Progenitor cell of endocrine pancreas (in vitro differentiated cells): ENCODE measurements at places on chromosomes 13 and 19.

- no peak overlapping the region for H3K4me3 ChIP-seq
- H3K4me1 ChIP-seq: no peaks in the 10 kb centered on the region
These were observed 67.6 kb downstream of the TEX29 start for GRCh38 chr13:111387945-111388600.

DNA sequence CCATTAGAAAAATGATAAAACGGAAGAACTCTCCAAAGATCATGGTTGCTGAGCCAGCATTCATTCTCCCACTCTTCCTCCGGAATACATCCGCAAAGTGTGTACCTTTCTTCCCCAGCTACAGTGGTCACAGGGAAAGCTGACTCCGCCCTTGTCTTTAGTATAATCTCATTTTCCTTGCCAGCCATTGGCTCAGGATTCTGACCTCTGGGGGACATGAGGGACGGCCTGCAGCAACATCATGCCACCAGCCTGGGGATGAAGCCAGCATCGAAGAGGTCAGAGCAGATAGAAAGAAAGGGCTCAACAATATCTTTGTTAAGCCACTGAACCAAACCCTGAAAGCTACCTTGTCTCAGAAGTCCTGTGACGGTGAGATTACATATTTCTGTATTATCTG lies 46.3 kb upstream of the TPP2 start:
- H3K27ac ChIP-seq: no peak overlapping the region
- no peak for DNase-seq
- no peaks in the 10 kb centered on the region for H3K36me3 ChIP-seq

- DNase-seq: no peak
- H3K4me3 ChIP-seq: peak overlapping the region; percentile 89
- no peaks in the 10 kb centered on the region for H3K27me3 ChIP-seq
- peaks cover 5% of the 10 kb centered on the region for H3K4me1 ChIP-seq
These were observed 605 bp upstream of the TEX30 start for GRCh38 chr13:102774214-102774568.

DNA sequence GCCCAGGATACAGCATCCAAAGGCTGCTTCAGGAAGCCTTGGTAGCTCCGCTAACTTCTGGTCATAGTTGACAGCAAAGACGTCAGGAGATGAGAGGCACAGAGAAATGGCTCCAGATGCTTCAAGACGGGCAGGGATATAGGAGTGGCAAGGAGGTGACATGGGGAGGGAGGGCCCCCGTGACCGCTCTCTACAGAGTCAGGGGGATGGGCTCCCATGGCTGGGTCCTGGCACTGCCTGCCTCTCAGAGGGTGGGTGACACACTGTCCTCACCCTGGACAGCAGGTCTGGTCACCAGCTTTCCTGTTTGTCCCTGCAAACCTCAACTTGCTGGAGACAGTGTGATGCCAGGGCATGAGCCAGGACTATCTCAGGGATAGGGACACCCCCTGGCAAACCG lies 10.3 kb upstream of the ZNF14 start:
- no peak overlapping the region for H3K27ac ChIP-seq
- H3K4me3 ChIP-seq: no peak overlapping the region
- no peaks in the 10 kb centered on the region for H3K4me1 ChIP-seq
- peaks cover 8% of the 10 kb centered on the region for H3K27me3 ChIP-seq

- no peak overlapping the region for H3K4me3 ChIP-seq
- no peaks in the 10 kb centered on the region for H3K36me3 ChIP-seq
- peaks cover 9% of the 10 kb centered on the region for H3K4me1 ChIP-seq
- H3K27ac ChIP-seq: no peak overlapping the region
These were observed 138.0 kb downstream of the TNFSF13B start for GRCh38 chr13:108407495-108407894.

DNA sequence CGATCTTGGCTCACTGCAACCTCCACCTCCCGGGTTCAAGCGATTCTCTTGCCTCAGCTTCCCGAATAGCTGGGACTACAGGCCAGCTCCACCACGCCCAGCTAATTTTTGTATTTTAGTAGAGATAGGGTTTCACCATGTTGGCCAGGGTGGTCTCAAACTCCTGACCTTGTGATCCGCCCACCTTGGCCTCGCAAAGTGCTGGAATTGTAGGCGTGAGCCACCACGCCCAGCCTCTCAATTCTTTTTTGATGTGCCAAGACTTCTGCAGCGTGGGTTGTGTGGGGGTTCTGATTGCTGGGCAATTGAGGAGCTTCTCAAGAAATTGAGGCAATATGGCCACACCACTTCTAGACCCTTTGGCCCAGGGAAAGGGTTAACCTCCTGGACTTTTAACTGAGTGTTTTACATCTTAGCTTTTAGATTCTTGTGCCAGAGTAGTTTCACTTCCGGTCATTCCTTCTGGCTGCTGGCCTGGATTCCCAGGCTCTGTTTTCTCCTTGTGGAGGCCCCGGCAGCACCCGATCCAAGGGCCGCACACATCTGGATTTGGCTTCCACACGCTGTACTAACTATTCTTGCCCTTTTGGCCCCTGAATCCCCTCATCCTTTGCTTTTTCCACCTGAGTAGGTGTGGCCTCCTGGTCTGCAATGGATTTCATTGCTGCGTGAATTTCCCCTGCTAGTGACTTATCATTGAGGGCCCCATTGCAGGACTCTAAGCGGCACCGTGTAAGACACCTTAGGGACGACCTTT lies 14.7 kb downstream of the SMARCA4 start:
- no peak overlapping the region for H3K4me3 ChIP-seq
- H3K27me3 ChIP-seq: no peaks in the 10 kb centered on the region
- peaks cover 16% of the 10 kb centered on the region for H3K4me1 ChIP-seq
- no peak for DNase-seq

- no peaks in the 10 kb centered on the region for H3K4me1 ChIP-seq
- no peak overlapping the region for H3K27ac ChIP-seq
- H3K27me3 ChIP-seq: no peaks in the 10 kb centered on the region
- H3K4me3 ChIP-seq: no peak overlapping the region
- peaks cover 6% of the 10 kb centered on the region for H3K36me3 ChIP-seq
These were observed 6.2 kb downstream of the KCNJ14 start for GRCh38 chr19:48461651-48461981.

- no peak overlapping the region for H3K27ac ChIP-seq
- no peak overlapping the region for H3K4me3 ChIP-seq
- no peak for DNase-seq
These were observed 49.5 kb upstream of the TPM4 start for GRCh38 chr19:16026756-16027155.

- peak; percentile 98 for DNase-seq
- H3K4me1 ChIP-seq: peaks cover 5% of the 10 kb centered on the region
- no peaks in the 10 kb centered on the region for H3K36me3 ChIP-seq
- H3K4me3 ChIP-seq: peak within 1 kb of the TSS; percentile 86
- no peaks in the 10 kb centered on the region for H3K27me3 ChIP-seq
- H3K27ac ChIP-seq: peak within 1 kb of the TSS; percentile 88
These were observed at the start of gene DCAF15 for GRCh38 chr19:13952154-13952930. DCAF15 (plus strand) TSS chr19:13952509; CDS start chr19:13952513, 4 bp downstream.

- peaks cover 50% of the 10 kb centered on the region for H3K4me1 ChIP-seq
- H3K4me3 ChIP-seq: no peak overlapping the region
- no peak for DNase-seq
- no peaks in the 10 kb centered on the region for H3K36me3 ChIP-seq
These were observed 7.5 kb upstream of the ZNF808 start for GRCh38 chr19:52520013-52520412.

DNA sequence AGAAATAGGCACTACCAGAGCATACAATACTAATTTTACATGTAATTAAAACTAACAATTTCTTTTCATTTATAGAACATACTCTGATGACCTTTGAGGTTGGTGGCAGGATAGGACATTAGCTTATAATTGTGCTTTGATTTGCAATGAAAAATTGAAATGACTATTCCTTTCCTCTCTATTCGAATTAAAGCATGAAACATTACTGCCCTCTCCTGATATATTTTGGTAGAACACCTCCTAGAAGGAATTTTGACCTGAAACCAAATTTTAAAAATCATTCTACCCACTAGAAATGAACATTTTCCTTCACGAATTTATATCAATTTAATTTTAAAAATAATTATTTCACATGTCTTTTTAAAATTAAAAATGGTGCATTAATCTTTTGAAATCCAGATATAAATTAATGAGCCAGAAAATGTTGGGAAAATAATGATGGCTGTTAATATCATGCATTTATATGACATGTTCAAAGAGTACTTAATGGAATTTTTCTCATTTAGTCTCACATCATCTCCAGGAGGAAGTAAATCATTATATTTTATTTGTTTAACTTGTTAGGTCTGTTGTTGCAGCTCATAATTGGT lies 556.3 kb upstream of the ARGLU1 start:
- peaks cover 2% of the 10 kb centered on the region for H3K4me1 ChIP-seq
- H3K4me3 ChIP-seq: no peak overlapping the region
- no peak for DNase-seq
- H3K36me3 ChIP-seq: peaks cover 5% of the 10 kb centered on the region

GRCh38 chr13:25528266-25528665 lies 156.5 kb downstream of the ATP8A2 start:
- H3K4me1 ChIP-seq: no peaks in the 10 kb centered on the region
- H3K27me3 ChIP-seq: no peaks in the 10 kb centered on the region
- no peaks in the 10 kb centered on the region for H3K36me3 ChIP-seq
- H3K4me3 ChIP-seq: no peak overlapping the region
- no peak for DNase-seq
- H3K27ac ChIP-seq: no peak overlapping the region

DNA sequence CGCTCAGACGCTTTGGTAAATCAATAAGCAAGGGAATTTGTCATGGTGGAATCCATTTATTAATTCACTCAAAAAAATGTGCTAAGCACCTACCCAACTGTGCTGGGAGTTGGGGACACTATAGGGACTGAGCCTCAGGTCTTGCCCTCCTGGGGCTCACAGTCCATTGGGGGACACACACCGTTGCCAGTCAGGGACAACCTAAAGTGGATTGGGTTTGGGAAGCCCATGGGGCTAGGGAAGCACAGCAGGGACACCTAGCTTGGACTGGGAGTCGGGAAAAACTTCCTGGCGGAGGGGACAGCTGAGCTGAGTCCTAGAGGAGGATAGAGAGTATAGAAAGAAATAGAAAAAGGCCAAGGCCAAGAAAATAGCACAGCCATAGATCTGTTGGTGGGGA lies 8.5 kb downstream of the FOSB start:
- no peaks in the 10 kb centered on the region for H3K36me3 ChIP-seq
- no peak for DNase-seq
- peaks cover 31% of the 10 kb centered on the region for H3K27me3 ChIP-seq
- H3K4me3 ChIP-seq: no peak overlapping the region

DNA sequence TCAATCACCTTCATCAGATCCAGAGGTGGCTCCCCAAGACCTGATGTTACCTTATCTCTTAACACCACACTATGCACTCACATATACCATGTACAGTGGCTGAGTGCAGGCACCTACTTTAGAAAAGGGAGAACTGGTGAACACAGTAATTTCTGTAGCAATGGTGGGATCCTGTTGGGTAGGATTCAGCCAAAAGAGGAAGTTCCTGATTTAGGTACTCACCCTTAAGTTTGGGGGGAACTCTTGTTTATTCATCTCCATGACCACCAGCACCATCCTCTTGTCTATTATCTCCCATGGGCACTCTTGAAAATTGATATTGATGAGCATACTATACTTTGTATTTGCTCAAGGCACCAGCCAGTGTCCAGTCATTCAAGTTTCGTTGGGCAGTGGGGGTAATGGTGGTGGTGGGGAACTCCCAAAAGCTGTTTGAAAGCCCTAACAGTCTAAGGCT lies 324.4 kb downstream of the LMO7 start:
- peaks cover 16% of the 10 kb centered on the region for H3K27me3 ChIP-seq
- no peak overlapping the region for H3K4me3 ChIP-seq
- no peaks in the 10 kb centered on the region for H3K36me3 ChIP-seq
- peaks cover 4% of the 10 kb centered on the region for H3K4me1 ChIP-seq

GRCh38 chr13:32381539-32381938 lies 46.4 kb downstream of the N4BP2L1 start:
- H3K36me3 ChIP-seq: peaks cover 3% of the 10 kb centered on the region
- no peaks in the 10 kb centered on the region for H3K27me3 ChIP-seq
- no peaks in the 10 kb centered on the region for H3K4me1 ChIP-seq
- H3K4me3 ChIP-seq: no peak overlapping the region

GRCh38 chr13:94813920-94814475 lies 101.7 kb upstream of the SOX21 start:
- peaks cover 1% of the 10 kb centered on the region for H3K4me1 ChIP-seq
- H3K4me3 ChIP-seq: no peak overlapping the region
- no peaks in the 10 kb centered on the region for H3K27me3 ChIP-seq
- no peak for DNase-seq

- peak overlapping the region; percentile 96 for H3K4me3 ChIP-seq
- peaks cover 10% of the 10 kb centered on the region for H3K36me3 ChIP-seq
- peak overlapping the region; percentile 99 for H3K27ac ChIP-seq
- H3K27me3 ChIP-seq: no peaks in the 10 kb centered on the region
These were observed 857 bp downstream of the IER2 start for GRCh38 chr19:13150931-13151604.

DNA sequence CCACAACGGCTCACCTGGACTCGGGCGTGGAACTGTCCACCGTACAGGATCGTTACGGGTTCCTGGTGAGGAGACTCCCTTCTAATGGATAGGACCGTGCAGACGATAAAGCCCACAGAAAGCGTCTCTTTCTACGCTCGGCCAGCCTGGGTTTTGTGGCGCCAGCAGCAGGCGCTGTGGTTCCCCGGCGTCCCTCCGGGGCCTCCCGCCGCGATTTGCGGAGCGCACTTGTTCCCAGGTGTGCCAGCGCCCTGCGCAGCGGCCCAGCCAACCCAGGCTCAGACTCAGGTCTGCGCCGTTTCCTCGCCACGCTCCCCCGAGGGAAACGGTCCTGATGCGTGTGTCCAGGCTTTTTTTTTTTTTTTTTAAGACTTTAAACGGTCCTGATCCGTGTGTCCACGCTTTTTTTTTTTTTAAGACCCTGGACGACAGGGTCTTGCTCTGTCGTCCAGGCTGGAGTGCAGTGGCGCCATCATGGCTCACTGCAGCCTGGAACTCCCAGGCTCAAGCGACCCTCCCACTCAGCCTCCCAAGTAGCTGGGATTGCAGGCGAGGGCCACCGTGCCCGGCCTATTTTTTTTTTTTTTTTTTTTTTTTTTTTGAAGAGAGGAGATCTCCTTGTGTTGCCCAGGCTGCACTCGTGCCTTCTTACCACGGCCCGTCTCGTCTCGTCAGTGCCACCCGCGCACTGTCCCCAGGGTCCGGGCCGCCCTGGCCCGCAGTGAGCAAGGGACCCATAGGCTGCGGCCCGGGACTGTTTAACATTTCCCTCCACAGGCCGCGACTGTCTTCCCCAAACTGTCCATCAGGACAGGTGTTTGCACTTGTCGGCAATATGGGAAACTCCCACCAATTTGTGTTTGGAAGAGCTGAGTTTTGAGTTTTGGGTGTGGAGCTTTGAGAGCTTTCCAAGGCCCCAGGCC lies 23.8 kb downstream of the GJA3 start:
- no peak overlapping the region for H3K27ac ChIP-seq
- peak; percentile 39 for DNase-seq
- H3K4me3 ChIP-seq: peak overlapping the region; percentile 59
- H3K4me1 ChIP-seq: no peaks in the 10 kb centered on the region

- H3K36me3 ChIP-seq: no peaks in the 10 kb centered on the region
- peak overlapping the region; percentile 57 for H3K27ac ChIP-seq
These were observed 349.4 kb downstream of the RFC3 start for GRCh38 chr13:34167347-34167746.

DNA sequence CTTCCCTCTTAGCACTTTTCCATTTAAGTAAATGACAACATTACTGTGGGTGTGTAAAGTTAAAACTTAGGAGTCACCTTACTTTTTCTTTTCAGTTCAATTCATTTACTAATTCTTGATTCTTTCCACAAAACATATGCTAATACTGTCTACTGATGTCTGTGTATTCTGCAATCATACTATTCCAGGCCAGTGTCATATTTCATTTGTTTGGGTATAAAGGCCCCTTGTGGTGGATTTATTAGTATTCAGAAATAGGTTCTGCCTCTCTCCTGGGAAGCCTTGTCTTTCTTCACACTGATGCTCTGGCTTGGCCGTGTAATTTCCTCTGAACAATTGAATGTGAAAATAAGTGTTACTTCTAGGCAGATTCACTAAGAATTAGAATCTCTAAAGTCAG lies 621.9 kb upstream of the SPRY2 start:
- H3K4me3 ChIP-seq: no peak overlapping the region
- H3K27ac ChIP-seq: no peak overlapping the region
- H3K27me3 ChIP-seq: no peaks in the 10 kb centered on the region
- peaks cover 13% of the 10 kb centered on the region for H3K4me1 ChIP-seq
- no peaks in the 10 kb centered on the region for H3K36me3 ChIP-seq
- DNase-seq: no peak
